ENCODE measurements at places on chromosomes 13 and 19.

DNA sequence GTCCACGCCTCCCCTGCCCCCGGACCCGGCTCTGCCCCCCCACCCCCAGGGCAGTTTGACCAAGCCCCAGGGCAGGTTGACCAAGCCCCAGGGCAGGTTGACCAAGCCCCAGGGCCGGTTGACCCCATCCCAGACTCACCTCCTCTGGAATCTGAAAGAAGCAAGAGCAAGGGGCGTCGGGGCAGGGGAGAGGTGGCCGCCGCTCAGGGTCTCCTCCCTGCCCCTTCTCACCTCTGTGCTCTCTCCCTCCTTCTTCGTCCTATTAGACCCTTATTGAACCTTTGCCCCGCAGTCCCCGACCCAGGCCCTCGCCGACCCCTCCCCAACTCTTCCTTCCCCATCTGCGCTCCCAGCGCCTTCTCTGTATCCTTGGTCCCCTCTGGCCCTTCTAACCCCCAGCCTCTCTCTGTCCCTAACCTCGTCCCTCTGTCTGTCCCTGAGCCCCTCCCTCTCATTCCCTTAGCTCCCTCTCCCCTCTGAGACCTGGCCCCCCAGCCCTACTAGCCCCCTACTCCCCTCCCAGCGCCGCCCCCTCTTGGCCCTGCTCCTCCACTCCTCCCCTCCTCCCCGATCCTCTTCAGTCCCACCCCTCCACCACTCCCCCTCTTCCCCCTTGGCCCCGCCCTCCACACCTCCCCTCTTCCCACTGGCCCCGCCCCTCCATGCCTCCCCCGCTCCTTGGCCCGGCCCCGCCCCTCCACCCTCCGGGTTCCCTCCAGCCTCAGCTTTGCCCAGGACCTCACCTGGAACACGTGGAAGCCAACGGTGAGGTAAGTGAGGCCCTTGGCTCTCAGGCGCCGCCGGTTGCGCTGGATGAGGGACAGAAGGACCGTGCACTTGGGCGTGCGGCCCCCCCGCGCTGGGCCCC, 7.6 kb downstream of the CAPN12 start:
- DNase-seq, result no peak

DNA sequence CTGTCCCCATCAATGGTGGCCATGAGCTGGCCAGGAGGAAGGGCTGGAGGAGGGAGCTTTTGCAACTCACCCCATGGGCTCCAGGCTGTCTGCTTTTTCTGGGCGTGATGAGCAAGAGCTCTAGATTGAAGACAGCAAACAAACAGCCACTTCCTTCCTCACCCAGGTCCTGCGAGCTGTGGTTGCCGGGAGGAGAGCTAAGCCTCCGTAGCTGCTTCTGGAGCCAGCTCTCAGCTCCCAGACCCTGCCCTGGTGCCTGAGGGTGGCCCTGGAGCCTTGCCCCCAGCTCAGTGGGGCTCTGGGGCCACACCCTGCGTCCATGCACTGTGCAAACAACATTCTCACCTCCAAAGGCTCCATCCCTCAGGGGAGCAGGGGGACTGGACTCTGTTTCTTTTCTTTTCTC, 6.2 kb downstream of the MYO1F start:
- DNase-seq, result no peak

DNA sequence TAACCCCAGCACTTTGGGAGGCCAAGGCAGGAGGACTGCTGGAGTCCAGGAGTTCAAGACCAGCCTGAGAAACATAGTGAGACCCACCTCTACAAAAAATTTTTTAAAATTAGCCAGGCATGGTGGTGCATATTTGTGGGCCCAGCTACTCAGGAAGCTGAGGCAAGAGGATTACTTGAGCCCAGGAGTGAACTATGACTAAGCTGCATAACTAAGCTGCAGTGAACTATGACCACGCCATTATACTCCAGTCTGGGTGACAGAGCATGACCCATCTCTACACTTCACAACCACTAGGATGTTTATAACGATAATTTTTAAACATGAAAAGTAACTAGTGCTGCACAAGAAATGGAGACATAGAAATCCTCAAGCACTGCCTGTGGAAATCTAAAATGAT, 352.7 kb upstream of the SGCG start:
- peak; percentile 89 for DNase-seq

DNA sequence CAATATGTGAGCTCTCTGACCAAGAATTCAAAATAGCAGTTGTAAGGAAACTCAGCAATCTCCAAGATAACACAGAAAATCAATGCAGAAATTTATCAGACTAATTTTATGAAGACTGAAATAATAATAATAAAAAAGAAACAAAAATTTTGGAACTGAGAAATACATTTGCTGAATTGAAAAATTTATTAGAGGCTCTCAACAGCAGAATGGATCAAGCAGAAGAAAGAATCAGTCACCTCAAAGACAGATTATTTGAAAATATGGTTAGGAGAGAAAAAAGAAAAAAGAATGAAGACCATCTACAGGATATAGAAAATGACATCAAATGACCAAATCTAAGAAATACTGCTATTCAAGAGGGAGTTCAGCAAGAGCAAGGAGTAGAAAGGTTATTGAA, 75.6 kb downstream of the RFC3 start:
- no peak for DNase-seq

DNA sequence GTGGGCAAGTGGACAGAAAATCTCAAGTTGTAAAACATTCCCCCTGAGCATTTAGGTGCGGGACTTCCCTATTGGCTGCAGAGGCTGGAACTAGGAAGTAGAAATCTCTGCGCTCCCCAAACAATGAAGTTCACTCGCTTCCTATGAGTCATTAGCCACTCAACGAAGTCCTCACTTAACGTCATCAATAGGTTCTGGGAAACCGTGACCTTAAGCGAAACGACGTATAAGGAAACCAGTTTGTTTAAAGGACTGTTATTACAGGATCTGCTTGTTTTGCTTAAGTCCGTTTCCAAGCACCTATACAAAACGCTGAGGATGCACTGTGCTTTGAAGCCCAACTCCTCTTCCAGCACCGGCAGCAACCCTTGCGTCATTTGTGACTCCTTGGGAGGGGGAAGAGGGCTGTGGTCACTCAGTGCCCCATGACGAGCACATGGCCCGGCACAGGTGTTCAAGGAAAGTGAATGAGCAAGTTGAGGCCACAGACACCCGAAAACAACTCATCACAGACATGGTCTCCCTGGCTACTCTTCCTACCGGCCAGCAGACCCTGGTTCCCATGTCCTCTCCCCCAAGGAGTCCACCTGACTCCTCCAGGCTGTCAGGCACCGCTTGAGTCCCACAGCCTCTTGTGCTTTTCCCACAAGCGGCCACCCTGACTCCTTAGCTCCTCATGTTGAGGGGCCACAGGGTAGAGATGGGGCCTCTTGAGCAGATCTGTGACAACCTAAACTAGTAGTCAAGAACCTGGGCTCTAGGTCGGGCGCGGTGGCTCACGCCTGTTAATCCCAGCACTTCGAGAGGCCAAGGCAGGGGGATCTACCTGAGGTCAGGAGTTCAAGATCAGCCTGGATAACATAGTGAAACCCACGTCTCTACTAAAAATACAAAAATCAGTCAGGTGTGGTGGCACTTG, 4.8 kb downstream of the RPS16 start:
- peak; percentile 100 for DNase-seq

GRCh38 chr13:99666146-99666805, 165.0 kb downstream of the TM9SF2 start:
- no peak for DNase-seq

DNA sequence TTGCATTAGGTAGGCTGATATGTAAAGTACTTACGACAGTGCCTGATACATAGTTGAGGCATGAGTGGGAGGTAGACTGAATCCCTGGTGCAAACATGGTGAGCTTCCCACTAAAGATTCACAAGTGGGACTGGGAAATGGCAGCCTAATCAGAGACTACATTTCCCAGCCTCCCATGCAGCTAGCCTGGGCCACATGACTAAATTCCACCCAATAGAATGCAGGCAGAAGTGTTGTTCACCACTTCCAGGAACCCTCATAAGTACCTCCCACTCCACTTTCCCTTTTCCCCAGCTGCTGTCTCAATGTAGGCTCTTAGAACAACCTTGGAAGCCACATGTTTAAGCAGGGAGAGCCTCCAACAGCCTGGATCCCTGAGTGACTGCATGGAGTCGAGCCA, 104.9 kb downstream of the CACNA1A start:
- DNase-seq, result no peak

DNA sequence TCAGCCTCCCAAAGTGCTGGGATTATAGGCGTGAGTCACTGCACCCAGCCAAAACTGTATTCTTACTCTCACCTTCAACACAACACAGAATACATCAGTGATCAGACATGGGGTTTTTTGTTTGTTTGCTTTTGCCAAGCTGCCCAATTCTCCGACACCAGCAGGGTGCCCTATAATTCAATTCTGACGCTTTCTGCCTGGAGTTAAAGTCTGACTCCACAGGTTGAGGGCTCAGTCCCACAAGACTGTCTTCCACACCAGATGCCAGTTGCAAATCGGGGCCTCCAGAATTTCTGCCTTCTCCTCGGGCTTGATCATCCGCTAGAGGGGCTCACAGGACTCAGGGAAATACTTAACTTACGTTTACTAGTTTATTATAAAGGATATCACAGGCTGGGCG, 22.1 kb downstream of the FBN3 start:
- no peak for DNase-seq

DNA sequence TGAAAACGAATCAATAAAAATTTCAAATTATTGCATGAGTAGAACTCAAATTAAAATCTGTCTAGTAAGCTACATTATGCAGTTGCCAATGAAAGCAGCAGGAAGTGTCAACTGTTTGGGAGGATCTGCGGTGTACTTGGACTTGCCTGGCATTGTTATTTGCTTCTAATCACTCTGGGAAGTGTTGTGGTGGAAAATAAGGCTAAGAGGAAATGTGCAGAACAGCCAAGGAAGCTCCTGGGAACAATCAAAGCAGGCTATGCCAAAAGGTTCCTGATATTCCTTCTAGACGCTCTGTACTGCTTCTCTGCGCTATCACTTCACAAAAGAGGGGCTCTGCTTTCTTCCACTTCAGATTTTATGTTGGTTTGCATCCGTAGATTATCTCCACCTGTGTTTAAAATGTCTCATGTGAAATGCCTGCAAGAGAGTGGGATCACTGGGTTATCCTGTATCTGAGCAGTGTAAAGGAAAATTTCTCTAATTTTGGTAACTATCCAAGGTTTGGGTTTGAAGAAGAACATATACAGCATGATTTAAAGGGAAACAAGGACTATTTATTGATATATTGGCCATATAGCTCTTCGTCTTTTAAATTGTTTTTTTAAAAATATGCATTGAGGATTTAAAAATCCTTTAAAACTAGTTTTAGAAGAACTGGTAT, 182.7 kb upstream of the CSNK1A1L start:
- DNase-seq, result no peak

DNA sequence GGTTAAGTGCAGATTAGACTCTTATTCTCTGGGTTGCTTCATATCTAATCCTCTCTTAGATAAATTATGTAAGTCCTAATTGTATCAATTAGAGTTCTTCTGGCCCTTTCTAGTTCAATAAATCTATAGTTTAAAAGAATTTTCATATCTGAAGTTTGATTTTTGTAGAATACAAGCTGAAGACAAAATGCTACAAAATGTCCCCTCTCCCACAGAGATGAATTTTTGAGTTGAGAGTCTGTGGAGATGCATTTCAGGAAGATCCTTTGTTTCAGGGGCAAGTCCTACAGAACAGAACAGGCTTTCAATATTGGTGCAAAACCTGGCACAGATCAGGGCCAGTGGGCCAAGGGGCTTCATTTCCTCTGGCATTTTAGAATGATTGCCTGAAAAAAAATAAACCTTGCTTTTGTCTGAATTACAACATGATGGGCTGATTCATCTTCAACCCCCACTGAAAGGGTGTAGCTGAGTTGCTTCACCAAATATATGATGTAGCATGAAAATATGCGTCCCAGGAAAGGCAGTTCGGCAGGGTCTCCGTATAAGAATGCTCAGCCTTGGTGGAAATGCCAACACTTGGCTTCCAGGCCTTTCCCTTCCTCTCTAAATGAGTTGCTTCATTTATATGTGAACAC, 6.4 kb upstream of the IPO5 start:
- DNase-seq, result peak; percentile 39

All from kidney epithelial cell (primary cell).